ENCODE measurements at places on chromosomes 13 and 19. TPM values are rescaled to one million over a fixed set of nuclear protein-coding genes. Genes with fewer than 3 reads are reported as not detected.

DNA sequence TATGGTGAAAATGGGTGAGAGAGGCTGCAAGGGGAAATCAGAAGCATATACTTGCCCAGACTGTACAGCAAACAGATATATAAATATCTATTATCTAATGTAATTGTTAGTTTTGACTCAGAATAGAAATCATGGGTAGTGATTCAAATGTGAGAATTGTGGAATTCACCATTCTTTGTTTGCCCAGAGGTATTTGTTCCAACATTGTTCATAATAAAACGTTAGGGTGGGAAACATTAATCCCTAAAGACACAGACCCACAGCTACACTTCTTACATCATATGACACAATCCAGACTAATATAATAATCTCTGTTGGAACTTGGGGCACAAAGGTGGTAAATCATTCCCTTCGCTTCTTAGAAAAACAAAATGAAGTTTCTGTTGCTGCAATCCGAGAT lies 646.5 kb upstream of the SLITRK6 start:
- no peaks in the 10 kb centered on the region for H3K27me3 ChIP-seq
- H3K36me3 ChIP-seq, result no peaks in the 10 kb centered on the region
- no peak overlapping the region for H3K4me3 ChIP-seq
- no peaks in the 10 kb centered on the region for H3K4me1 ChIP-seq

DNA sequence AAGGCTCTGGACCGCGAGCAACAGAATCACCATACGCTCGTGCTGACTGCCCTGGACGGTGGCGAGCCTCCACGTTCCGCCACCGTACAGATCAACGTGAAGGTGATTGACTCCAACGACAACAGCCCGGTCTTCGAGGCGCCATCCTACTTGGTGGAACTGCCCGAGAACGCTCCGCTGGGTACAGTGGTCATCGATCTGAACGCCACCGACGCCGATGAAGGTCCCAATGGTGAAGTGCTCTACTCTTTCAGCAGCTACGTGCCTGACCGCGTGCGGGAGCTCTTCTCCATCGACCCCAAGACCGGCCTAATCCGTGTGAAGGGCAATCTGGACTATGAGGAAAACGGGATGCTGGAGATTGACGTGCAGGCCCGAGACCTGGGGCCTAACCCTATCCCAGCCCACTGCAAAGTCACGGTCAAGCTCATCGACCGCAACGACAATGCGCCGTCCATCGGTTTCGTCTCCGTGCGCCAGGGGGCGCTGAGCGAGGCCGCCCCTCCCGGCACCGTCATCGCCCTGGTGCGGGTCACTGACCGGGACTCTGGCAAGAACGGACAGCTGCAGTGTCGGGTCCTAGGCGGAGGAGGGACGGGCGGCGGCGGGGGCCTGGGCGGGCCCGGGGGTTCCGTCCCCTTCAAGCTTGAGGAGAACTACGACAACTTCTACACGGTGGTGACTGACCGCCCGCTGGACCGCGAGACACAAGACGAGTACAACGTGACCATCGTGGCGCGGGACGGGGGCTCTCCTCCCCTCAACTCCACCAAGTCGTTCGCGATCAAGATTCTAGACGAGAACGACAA lies 1.8 kb downstream of the PCDH17 start:
- peaks cover 18% of the 10 kb centered on the region for H3K4me1 ChIP-seq
- DNase-seq, result peak; percentile 75
- H3K27ac ChIP-seq, result no peak overlapping the region
- no peaks in the 10 kb centered on the region for H3K36me3 ChIP-seq
- peak overlapping the region; percentile 82 for H3K4me3 ChIP-seq
- H3K27me3 ChIP-seq, result peaks cover 89% of the 10 kb centered on the region

DNA sequence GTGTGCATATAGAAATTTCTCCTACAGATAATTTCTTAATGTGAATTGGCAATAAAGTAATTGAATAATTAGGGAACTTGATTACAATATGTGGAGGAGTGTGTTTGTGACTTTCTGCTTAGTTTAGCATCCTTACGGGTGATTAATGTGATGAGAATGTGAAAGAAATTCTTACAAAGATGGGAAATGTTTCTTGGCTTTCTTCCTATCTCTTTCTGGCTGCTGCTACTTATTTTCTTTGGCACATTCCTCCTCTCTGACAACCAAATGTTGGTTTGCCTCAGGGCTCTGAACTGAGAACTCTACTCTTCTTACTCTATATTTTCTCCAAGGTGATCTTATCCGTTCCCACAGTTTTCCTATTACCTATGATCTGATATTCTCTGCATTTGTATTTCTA lies 300.1 kb downstream of the TBC1D4 start:
- DNase-seq, result no peak
- no peak overlapping the region for H3K4me3 ChIP-seq
- no peaks in the 10 kb centered on the region for H3K36me3 ChIP-seq
- H3K27me3 ChIP-seq, result no peaks in the 10 kb centered on the region
- H3K4me1 ChIP-seq, result no peaks in the 10 kb centered on the region
- no peak overlapping the region for H3K27ac ChIP-seq

GRCh38 chr19:8320564-8321066 lies 560 bp downstream of the NDUFA7 start:
- DNase-seq, result peak; percentile 24
- peak overlapping the region; percentile 77 for H3K27ac ChIP-seq
- no peaks in the 10 kb centered on the region for H3K36me3 ChIP-seq

DNA sequence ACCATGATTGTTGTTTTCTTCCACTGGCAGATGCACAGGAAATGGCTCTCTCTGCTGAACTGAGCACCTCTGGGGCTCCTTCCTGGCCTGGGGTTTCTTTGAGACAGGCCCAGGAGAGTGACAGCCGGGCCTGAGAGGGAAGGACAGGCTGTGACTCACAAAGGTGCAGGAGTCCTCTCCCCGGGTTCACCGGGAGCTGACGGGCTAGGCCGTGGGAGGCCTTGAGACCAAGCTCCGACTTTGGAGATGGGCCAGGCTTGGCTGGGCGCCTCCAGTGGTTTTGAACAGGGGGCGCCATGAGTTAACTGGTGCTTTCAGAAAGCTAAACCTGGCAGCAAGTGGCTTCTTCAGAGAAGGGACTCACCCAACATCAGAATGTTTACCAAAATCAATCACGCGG lies 143.4 kb downstream of the URI1 start:
- H3K4me3 ChIP-seq, result no peak overlapping the region
- H3K27me3 ChIP-seq, result no peaks in the 10 kb centered on the region
- H3K4me1 ChIP-seq, result no peaks in the 10 kb centered on the region

DNA sequence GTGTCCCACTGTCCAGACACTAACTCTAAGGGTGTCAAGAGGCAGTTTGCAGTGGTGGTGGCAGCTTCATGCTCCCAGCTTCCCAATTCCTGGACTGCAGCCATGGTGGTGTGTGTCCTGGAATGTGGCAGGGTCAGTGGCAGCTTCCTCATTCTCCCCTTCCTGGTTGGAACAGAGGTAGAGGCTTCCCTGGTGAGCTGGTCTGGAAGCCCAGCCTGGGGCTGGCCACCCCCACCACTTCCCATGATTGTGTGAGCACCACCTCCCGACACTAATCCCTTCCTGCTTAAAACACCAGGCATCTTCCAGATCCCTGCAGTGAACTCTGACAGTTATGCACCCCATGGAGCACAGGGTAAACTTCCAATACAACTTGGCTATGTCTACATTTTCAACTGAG lies 134.9 kb downstream of the RAP2A start:
- H3K27ac ChIP-seq, result no peak overlapping the region
- H3K4me3 ChIP-seq, result no peak overlapping the region
- H3K27me3 ChIP-seq, result no peaks in the 10 kb centered on the region
- H3K36me3 ChIP-seq, result no peaks in the 10 kb centered on the region

DNA sequence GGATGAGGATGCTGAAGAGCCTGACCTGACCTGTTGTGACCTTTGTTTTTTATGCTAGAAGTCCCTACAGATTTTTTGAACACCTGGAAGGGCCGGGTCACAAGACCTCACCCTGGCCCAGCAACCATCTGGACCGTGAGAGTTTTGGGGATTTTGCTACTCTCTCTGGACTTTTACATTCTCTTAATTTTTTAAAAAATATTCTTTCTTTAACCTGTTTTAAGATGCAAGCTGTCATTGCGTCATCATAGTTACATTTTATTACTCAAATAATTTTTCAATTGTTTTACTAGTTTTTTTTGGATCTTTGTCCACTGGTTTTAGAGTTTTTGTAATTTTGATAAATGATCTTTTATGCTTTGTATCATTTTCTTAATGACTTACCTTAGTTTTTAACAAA lies 7.5 kb downstream of the DKKL1 start:
- no peak overlapping the region for H3K4me3 ChIP-seq
- H3K27ac ChIP-seq, result no peak overlapping the region
- no peaks in the 10 kb centered on the region for H3K27me3 ChIP-seq

GRCh38 chr13:113669755-113670341 lies 2.8 kb downstream of the GRK1 start:
- H3K27ac ChIP-seq, result no peak overlapping the region
- no peaks in the 10 kb centered on the region for H3K36me3 ChIP-seq
- no peaks in the 10 kb centered on the region for H3K4me1 ChIP-seq
- no peak overlapping the region for H3K4me3 ChIP-seq

- no peaks in the 10 kb centered on the region for H3K27me3 ChIP-seq
- no peaks in the 10 kb centered on the region for H3K36me3 ChIP-seq
- DNase-seq, result no peak
- no peak overlapping the region for H3K4me3 ChIP-seq
- H3K27ac ChIP-seq, result no peak overlapping the region
These were observed 174.0 kb downstream of the GPC5 start for GRCh38 chr13:91572439-91572838.

DNA sequence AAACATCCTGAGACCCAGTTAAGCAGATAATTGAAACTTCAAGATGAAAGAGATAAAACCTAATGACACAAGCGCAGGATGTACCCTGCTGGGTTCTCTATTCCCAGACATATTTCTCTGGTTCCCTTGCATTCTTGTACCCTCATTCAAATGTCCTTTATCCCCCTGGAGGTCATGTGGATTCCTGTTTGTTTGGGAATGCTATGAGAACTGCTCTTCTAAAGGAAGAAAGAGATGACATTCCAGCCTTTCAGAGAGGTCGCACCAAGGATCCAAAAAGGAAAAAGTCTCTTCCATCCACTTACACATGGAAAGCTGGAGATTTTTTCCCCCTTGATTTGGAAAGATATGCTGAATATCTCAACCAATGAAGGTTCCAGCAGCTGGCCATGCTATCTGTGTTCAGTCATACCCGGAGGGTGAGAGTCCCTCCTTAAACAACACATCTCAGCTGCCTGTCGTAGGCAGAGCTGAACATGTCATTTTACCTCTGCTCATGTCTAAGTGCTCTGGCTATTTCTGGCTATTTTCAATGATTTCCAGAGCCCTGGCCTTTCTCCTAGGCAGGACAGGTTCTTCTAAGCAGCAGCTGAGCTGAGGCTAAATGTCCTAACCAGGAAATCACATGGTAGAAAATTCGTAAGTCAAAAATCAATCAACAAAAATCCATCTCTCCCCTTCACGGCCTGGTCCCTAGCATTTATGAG lies 52.5 kb downstream of the C13orf42 start:
- peak overlapping the region; percentile 59 for H3K27ac ChIP-seq
- H3K27me3 ChIP-seq, result no peaks in the 10 kb centered on the region
- peaks cover 18% of the 10 kb centered on the region for H3K4me1 ChIP-seq

DNA sequence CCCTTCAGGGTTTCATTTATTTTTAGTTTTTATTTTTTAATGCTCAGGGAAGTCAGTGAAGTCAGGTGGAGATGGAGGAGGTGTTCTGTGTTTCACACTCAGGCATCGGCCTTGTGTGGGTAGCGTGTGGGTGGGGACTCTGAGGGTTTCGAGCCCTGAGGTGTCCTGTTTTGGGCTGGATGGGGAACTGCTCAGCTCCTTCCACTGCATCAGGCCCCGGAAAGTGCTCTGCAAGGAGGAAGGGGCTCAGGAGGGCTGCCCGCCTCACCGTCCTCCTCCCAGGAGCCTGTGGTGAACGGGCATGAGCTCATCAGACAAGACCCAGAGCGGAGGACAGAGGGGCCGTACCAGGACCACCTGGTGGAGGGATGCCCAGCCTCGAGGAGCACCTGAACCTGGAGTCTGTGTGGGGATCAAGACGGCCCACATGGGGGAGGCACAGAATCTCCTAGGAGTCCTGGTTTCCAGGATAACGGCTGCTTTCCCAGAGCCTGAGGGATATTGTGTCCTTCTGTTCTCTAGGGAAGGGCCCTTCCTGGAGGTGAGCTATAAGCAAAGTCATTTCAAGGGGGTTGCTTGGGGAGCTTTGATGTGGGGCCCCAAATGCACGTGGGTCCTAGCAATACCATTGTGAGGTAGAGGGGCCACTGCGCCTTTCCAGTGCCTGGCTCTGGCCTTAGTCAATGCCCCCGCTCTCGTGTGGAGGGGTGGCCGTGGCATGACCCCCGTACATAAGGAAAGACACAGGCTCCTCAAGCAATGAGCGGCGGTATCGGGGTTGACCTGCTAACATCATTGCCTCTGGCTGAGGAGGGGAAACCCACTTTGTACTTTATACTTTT lies 13.5 kb upstream of the GAS6 start:
- no peaks in the 10 kb centered on the region for H3K36me3 ChIP-seq
- no peaks in the 10 kb centered on the region for H3K27me3 ChIP-seq
- H3K4me1 ChIP-seq, result peaks cover 18% of the 10 kb centered on the region

DNA sequence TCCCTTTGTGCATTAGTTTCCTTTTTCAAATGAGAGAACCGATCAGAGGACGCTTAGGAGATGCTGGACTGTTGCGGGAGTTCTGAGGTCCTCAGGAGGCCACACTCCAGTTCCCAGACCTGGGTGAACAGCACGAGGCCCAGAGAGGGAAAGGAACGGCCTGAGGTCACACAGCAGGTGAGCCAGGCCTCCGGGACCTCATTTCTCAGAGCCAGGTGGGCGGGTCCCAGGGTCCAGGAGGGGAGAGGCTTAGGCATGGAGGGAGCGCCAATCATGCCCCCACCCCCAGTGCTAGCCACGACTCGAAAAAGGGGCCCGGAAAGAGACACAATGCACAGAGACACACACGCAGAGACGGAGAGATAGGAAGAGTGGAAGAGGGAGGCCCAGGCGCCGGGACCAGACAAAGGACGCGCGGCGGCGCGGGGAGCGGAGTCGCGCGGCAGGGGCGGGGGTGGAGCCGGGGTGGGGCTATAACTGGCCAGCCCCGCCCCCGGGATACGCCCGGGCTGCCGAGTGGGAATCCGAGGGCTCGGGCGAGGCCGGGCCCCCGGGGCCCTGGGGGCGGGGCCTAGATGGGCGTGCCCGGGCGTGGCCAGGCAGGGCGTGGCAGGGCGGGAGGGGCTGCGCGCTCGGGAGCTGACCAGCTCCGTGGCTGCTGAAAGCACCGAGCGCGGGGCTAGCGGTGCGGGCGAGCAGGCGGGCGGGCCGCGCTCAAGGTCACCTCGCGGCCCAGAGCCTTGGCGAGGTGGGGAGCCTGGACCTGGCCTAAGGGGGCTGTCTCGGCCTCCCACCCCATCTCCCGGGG lies 1.6 kb downstream of the ELAVL3 start:
- H3K4me1 ChIP-seq, result peaks cover 3% of the 10 kb centered on the region
- no peak overlapping the region for H3K27ac ChIP-seq
- peak overlapping the region; percentile 27 for H3K4me3 ChIP-seq
- no peaks in the 10 kb centered on the region for H3K36me3 ChIP-seq

The CEACAM21 gene
- not detected for total RNA-seq

The ANGPTL8 gene
- not detected for total RNA-seq

The CEACAM20 gene
- not detected for total RNA-seq

The RNF225 gene
- total RNA-seq, result not detected

The WASF3 gene
- total RNA-seq, result 106 TPM

The CARS2 gene
- total RNA-seq, result 50.0 TPM
